ENCODE measurements at places on chromosomes 6 and 20. TPM values are rescaled to one million over a fixed set of nuclear protein-coding genes. Genes with fewer than 3 reads are reported as not detected.

NKX2-4 gene
- not detected for total RNA-seq

HMGN3 gene
- total RNA-seq = 54.0 TPM

KHDC1L gene
- total RNA-seq = not detected

BHLHE23 gene
- not detected for total RNA-seq

KDM1B gene
- 7.7 TPM for total RNA-seq

HRH3 gene
- total RNA-seq = not detected

SLC29A1 gene
- total RNA-seq = 33.5 TPM

MYCT1 gene
- not detected for total RNA-seq

MOXD1 gene
- 0.39 TPM for total RNA-seq

LAMP5 gene
- not detected for total RNA-seq

RGL2 gene
- 46.5 TPM for total RNA-seq
